NCI-H2081 treated with DMSO at 0.1 percent for 48 hours (cell line): ENCODE measurements at places on chromosomes 5 and 9.

DNA sequence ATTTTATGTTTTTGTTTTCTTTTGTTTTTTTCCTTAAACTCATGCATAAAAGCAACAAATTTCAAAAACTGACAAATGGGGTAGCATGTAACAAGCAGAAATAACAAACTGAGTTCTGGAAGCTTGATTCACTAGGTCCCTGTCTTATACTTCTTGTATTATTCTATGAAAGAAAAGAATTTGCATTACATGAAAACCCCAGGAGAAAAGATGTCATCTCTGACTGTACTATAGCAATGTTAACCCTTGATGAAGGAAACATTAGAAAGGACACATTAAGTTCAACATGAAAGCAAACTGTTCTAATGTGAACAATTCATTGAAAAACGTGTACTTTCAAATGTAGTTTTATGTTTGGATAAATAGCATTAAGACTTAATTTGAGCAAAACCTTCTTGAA, 9.2 kb downstream of the RAB14 start:
- no peak for DNase-seq

- DNase-seq: no peak
These were observed 56.1 kb downstream of the MEF2C start for GRCh38 chr5:88826646-88827585.

DNA sequence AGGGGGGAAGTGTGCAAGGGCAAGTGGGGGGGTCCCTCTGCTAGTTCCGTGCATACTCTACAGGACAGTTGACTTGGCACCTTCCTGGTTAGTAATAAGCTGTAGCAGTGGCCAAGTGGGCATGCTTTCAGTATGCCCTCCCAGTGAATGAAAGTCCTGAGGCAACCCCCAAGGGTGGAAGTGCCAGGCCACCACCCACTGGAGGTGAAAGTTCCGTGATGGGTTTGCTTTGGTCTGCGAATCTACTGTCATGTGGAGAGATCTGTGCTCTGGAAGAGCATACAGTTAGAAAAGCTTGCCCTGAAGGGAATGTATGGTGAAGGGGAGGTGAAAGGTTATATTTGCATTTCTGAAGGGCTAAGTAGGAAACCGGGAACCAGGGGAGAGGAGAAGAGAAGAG, 10.3 kb downstream of the FXN start:
- no peak for DNase-seq

DNA sequence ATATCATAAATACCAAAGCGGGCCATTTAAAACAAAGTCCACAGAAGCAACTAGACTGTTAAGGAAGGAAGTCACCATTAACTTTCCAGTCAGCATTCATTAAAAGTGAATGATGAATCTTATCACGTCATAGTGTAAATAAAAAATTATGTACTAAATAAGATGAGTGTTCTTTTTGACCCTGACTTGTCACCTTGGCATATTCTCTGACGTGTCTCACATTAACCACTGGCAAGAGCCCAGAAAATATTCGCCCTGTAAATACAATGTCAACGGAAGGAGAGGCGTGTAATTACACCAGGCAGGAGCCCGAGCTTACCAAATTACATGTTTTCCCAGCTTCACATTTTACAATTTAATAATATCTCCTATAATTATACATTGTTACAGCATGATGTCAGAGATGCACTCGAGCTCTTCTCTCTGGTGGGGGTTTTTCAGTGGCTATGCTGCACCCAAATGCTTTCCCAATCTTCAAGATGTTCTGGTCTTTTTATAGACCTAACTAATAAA, 29.3 kb upstream of the UBE2QL1 start:
- DNase-seq: peak; percentile 100

DNA sequence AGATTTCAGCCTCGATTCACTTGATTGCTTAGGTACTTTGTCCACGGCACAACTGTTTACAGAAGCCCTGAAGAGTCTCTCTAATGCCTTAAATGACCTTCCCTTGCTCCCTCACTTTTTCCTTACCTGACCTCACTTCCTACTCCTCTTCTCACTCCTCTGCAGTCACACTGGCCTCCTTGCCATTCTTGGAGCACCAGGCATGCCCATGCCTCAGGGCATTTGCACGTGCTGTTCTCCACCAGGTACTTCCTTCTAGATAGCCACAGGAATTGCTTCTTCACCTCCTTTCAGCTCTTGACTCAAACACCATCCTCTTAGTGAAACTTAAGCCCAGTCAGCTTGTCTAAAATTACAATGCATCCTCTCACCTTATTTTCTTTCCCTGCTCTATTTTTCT, 52.4 kb upstream of the TRAF1 start:
- DNase-seq: no peak

GRCh38 chr9:16312116-16312515, 558.4 kb downstream of the BNC2 start:
- DNase-seq: no peak

GRCh38 chr5:150672237-150672883, 11.3 kb downstream of the MYOZ3 start:
- DNase-seq: no peak

DNA sequence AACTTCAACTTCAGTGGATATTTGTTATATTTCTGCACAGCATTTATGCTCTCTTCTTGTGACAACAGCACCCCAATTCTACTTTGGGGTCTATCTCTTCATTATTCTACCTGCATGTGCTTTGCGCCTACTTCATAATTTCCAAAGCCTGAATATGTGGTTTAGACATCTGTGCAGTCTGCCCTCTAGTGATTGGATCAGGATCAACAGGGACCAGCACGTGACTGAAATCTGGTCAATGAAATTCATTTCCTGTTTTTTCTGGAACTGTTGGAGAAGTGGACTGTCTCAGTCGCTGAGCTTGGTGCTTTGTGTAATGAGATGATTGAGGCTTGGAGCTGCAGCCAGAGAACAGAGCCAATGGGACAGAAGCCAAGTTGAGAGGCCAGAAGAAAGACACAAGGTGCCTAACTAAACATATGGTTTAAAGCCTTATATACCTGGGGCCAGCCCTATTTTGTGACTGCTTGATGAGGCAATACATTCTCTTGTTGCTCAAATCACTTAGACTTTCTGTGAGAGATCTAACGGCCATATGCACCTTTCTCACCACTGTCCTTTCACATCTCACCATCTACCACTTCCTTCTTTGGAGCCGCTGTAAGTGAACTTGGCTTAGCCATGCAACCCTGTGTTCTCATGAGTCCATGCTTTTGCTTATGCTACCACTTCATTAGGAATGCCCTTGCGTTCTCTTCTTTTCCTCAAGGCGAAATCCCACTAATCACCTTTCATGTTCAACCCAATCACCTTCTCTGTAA, 68.8 kb upstream of the PPP2R2B start:
- no peak for DNase-seq

DNA sequence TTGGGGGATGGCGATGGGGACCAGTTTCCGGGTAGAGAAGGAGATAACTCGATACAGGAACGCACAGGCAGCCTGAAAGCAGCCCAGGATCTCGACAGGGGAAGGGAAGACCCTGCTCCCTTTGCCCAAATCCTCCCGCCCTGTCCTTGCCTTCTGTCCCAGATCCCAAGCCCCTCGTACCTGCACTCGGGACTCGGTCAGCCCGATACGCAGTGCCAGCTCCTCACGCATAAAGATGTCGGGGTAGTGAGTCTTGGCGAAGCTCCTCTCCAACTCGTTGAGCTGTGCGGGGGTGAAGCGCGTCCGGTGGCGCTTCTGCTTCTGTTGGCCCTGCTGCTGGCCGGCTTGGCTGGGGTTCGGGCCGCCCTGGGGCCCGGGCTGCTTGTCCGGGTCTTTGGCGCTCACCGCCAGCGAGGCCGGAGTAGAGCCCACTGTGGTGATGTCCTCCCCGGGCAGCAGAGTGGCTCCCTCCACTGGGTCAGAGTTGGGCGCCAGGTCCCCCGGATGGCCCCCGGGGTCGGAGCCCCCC, 1.8 kb downstream of the OTP start:
- no peak for DNase-seq

DNA sequence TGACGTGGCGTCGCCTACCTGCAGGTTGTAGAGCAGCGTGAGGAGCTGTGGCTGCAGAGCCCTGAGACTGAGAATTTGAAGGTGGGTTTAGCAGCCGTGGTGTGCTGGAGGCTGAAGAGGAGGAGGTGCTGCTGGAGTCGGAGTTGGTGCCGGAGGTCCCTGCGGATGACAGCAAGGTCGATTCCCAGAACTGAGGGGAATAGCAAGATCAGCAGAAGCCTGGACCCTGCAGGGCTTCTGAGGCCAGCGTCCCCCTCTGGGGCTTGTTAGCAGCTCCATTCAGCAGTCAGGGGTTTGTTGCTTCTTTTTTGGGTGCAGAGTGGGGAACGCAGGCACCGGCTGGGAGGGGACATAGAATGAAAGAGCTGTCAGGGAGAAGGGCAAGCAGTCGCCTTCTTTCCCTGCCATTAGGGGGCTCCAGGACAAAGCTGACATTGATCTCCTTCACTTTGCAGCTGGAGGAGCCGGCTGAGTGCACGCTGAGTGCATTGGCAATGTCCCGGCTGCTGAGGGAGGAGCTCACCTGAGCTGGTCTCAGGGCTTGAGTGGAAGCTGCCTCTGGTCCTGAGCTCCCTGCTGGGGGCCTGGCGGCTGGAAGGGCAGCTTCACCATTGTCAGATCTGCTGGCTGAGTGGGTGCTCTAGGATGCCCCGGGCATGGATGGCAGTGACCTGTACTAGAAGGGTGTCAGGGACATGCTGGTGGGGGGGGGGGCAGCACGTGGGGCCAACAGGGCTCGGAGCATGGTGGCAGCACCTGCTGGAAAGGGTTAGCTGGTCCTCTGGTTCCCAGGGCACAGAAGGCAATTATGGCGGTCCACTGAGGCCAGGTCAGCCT, 20.8 kb downstream of the OBP2B start:
- DNase-seq: no peak

- no peak for DNase-seq
These were observed 219.1 kb downstream of the MED10 start for GRCh38 chr5:6158974-6159831.

DNA sequence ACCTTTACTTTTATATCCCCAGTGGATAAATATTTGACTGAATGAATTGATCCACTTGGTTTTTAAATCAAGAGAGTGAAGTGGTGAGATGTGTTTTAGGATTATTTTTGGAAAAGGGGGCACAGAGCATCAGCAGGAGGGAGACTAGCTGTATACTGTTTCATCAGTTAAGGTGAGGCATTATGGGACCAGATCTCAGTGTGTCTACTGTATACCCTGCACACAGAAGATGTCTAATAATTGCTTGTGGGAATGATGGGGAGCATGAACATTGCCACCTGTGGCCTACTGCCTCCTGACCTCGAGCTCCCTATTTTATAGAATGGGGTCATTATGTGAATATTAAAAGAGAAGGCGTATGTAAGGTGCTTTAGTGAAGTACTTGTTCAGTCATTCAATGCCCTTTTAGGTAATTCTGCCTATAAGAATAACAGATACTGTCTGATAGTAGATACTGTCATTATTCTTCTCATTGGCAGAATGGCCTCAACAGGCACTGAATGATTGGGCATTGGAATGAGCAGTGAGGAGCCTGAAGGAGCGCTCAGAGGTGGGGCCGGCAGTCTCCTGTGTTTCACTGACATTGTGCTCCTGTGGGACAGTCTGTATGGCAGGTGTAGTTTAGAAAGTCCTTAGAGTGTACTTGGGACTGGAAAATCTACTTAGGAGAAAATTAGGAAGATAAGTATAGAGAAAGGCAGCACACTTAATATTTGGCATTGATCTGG, 47.4 kb upstream of the FAM120AOS start:
- no peak for DNase-seq

GRCh38 chr9:90945336-90945735, 143.7 kb downstream of the SYK start:
- DNase-seq: no peak

GRCh38 chr9:35688558-35689541, 875 bp downstream of the TPM2 start:
- DNase-seq: no peak

DNA sequence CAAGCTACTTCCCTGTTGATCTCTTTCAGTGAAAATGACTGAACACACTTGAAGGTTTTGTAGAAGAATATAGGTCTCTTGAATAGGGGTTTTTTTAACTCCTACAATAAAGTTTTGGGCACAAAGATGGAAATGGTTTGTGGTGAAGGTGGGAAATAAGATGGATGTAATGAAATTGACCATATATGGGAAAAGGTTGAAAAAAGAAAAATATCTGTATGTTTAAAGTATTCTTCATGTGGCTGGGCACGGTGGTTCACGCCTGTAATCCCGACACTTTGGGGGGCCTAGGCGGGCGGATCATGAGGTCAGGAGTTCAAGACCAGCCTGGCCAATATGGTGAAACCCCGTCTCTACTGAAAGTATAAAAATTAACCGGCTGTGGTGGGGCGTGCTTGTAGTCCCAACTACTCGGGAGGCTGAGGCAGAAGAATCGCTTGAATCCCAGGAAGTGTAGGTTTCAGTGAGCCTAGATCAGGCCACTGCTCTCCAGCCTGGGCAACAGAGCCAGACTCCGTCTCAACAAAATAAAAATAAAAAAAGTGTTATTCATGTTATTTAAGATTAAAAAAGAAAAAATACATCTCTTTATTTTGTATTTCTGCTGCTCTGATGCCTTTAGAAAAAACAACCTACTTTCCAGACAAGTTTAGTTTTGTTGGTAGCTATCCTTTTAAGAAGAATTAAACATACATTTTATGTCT, 2.2 kb downstream of the RBM27 start:
- no peak for DNase-seq

- DNase-seq: no peak
These were observed 59.5 kb upstream of the TMEM215 start for GRCh38 chr9:32723789-32724325.

GRCh38 chr9:6415266-6415665, 2.3 kb downstream of the UHRF2 start:
- DNase-seq: no peak

- no peak for DNase-seq
These were observed 69.1 kb upstream of the TJP2 start for GRCh38 chr9:69104830-69105527.

GRCh38 chr5:178234121-178234749, 1.6 kb upstream of the PHYKPL start:
- DNase-seq: no peak

DNA sequence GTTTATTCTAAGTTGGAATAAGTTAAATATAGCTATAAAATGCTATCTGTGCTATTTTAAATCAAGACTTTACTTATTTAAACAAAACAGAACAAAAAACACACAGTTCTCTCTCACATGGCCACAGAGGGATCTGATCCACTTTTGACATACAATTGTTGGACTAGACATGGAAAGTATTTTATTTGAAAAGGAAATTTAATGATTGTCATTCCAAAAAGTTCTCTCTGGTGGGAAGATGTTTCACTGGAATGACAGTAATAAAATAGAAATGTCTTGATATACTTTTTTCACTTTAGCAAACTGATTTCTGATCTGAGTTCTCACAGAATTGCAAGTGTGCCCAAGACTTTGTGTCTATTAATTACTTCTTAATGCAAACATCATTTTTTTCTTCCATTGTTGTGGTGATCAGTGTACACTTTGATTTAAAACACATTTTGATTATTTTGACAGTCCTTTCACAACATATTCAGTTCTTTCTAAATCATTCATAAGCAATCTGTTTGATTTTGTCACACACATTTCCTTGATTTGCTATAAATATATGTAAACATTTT, 30.1 kb upstream of the MINAR2 start:
- no peak for DNase-seq

- DNase-seq: no peak
These were observed 1000.2 kb downstream of the NR2F1-AS1 start for GRCh38 chr5:92580814-92581213.
